AG10803 (cell line): ENCODE measurements at places on chromosomes 16 and 17.

DNA sequence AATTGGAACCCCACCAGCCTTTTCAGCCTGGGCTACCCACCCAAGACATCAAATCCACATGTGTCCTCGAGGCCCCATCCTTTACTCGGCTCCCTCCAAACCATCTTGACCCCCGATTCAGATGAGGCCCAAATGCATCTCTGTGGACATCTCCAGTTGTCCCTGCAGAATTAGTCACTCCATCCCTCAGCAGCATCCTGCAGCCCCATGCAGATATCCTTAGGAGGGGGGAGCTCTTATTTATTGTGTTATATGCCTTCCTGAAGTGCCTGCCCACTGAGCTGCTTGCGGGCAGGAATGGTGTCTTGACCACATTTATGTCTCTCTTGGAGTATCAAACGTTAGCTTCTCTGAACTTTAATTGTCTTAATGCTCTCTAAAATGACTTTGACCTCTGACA is 15.6 kb downstream of the CDK5RAP3 start:
- no peak for DNase-seq

GRCh38 chr17:61464843-61465180 is 12.6 kb downstream of the TBX4 start:
- DNase-seq = no peak

- no peak for DNase-seq
Measured at GRCh38 chr17:38725066-38725465, 5.1 kb upstream of the CISD3 start.

DNA sequence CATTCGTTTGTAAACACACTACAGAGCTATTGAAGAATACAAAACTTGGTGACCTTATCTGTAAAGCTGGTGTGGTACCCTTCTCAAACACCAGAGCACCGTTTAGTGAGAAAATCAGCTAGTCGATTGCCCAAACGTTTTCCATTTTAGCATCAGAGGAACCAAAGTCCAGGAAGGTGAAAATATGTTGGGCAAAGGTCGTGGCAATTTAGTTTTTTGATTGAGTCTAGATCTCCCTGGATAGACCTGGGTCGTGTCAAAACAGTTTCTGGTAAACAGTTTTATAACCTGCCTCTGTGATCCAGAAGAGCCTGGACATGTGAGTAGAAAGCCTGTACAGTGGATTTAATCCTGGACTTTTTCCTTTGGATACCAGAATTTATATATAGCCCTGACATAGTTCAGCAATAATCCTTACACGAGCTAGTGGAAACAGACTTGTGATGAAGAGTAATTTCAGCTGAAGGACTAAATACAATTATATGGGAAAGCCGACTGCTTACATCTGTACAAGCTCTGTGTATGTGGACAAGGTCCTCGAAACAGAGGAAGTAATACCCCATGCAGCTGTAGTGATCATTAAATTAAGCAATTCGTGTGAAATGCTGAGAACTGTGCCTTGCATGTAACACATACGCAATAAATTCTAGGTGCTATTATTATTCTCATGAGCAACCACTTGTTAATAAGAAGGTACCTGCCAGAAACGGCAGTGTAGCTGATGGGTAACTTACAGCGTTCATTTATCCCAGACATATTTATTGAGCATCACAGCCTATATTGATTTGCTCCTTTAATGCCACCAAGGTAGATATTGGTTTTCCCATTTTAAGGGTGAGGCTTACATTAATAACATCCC is 72.5 kb downstream of the MAP2K6 start:
- no peak for DNase-seq

- peak; percentile 86 for DNase-seq
Measured at GRCh38 chr17:71505200-71505599, 615.6 kb upstream of the SOX9 start.

DNA sequence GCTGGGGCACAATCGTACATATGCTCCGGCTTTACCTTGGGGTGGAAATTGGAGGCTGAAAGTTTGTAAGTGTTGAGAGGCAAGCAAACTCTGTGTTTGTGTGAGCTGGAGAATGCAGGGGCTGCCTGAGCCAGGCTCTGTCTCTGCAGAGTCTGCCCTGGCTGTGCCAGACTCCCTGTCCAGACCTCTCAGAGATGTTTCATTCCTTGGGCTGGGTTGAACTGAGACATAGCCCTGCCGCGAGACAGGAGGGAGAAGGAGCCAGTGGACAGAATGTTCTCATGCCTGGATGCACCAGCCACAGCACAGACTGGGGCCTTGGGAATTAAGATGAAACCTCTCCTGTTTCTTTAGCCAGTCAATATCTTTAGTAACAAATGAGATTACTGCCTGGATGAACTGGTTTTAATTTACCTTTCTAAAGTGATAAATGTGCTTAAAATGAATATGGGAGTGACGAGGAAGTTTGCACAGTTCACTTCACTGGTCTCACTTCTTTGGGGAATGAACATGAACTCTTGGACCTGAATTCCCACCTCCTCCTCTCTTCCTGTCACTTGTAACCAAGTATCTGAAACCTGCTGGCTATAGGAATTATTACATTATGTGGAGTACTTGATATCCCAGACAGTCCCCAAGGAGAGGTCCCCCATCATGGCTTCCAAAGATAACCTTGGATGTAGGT is 40.1 kb downstream of the YPEL2 start:
- DNase-seq = peak; percentile 65

DNA sequence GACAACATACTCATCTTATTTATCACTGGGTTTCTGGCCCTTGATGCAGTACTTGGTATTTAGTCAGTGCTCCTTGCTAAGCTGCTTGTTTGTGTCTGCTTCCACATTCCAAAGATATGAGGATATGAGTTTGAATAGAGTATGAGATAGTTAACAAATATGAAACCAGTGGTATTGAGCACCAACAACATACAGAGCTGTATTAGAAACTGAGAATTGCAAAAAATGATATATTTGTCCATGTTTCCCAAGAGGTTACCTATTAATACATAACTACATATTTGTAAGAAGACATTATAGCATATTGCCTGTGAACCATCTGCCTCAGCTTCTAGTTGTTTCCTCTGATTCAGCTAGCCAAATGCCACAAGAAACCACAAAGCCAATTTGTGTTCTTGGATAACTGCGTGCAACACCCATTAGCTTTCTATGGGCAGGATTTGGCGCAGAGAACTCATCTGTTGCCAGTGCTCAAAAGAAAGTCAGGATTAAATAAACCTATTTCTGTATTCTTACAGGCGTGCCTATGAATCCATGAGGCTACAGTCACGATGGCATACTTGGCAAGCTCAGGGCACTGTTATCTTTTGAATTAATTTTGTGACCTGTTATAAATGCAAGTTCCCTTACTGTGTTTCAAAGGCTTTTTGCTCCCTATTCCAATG is 194.4 kb downstream of the MAP2K6 start:
- peak; percentile 99 for DNase-seq

GRCh38 chr17:76265624-76266243 is 586 bp downstream of the UBALD2 start:
- peak; percentile 55 for DNase-seq

GRCh38 chr17:51050291-51051033 is 70.2 kb downstream of the SPAG9 start:
- no peak for DNase-seq

GRCh38 chr16:49049191-49049590 is 232.4 kb downstream of the CBLN1 start:
- no peak for DNase-seq

DNA sequence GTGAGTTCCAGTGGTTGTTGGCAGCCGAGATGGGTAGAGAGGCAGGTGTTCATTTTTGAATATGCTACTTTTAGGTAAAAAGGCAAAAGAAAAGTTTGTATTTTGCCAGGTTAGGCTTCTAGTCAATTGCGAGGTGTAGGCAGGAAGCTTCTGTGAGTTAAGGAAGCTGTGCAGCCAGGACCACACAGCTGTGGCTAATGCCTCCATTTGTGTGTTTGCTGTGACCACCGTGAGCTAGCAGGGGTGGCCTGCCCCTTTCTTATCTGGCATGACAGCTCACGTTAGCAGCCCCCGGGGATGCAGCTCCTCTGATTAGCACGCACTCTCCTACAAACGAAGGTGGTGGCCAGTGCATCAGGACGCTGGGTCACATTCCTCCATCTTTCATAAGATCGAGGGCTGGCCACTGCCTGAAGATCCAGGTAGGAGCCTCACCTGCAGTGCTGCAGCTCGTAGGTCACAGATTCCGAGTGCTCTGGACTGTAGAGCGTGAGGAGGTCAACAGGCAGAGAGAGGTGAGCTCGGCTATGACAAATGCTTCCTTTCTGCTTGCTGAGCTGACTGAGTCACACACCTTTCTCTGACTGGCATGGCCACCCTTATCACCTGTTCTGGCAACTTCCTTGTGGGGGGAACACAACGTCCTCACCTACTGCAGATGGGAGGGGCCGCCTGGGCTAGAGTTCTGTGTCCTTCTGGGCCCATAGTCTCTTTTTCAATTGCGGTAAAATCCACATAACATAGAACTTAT is 244.4 kb downstream of the HS3ST3B1 start:
- no peak for DNase-seq

- no peak for DNase-seq
Measured at GRCh38 chr16:59737274-59737673, 1003.2 kb upstream of the GOT2 start.

DNA sequence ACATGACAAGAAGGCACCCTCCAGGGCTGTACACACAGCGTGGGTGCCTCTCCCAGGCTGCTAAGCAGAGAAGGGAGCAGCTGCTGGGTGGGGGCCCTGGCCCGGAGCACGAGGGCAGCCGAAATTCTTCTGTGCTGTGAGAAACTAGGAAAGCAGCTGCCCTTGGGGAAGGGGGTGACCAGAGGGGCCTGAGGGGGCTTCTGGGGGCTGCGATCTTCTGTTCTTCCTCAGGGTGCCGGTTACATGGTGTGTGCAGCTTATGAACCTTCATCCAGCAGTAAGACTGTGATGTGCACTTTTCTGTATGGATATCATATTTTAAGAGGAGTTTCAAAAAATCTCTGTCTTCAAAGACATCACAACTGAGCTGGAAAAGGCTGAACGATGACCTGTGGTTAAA is 43.2 kb upstream of the METRNL start:
- no peak for DNase-seq

GRCh38 chr16:25066426-25066746 is 45.2 kb upstream of the LCMT1 start:
- DNase-seq = no peak

DNA sequence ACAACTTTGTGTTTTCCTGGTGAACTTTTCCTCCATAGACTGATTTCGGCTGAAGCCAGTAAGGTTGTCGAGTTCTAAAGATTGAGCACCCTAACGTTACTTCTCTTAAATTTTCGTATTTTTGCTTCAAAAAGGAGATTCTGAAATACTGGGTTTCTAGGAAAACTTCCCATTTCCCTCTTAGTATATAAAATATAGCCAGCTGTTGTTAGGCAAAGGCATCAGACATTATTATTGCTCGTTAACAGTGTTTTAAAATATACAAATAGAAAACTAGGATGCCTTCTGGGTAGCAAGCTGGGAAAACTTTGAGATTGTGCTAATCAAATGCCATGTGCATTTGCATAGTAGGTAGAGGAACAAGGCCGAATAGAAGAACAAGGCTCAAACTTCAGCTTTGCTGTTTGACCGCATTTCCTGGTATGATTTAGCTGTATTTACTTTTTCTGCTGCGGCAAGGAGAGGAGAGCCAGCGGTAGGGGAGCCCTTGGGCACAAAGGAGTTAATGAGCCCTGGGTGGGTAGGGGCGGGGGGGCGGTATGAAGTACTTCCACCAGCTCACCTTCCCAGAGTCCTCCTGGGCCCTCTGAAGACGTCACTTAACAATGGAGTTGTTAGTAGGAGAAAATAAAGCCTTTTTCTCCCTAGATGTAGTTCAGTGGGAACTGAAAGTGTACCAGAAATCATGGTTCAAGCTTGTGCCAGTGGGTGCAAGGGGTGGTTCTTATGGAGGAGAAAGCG is 151.9 kb downstream of the MSI2 start:
- DNase-seq = no peak

GRCh38 chr17:57253362-57254065 is 2.8 kb upstream of the MSI2 start:
- DNase-seq = no peak

DNA sequence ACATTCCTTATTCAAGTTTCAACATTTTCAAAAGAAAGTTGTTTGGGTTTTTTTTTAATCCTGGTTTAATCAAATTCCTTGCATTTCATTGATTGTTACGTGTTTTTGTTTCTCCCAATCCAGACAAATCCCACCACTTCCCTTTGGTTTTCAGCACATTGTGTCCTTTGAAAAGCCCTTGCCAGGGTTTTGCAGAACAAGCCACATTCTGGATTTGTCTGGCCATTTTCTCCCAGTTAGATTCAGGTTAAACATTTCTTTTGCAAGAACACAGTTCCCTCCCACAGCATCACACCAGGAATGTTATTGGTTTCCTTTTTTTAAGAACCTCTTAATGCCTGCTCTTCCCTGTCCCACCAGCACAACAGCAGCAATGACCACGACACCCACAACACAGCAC is 278.0 kb upstream of the SALL1 start:
- peak; percentile 8 for DNase-seq

DNA sequence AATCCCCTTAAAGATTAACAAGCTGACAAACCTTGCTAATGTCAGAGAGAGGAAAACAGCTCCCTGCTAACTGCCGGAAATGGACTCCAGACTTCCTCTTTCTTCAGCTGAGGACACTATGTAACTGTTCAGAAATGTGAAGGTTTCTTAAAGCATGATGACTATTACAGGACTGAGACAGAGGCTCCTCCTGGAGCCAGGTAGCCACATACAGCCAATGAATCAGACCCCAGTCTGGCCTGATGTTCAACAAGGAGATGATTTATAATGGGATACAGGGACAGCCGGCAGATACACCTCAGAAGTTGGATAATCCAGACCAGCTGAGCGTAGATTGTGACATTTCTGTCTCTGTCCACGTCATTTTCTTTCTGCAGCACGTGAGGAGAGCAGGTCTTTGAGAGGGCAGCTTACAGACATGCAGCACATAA is 216.2 kb downstream of the HS3ST3A1 start:
- peak; percentile 51 for DNase-seq

GRCh38 chr16:28308794-28309584 is 16.7 kb downstream of the SBK1 start:
- no peak for DNase-seq

- no peak for DNase-seq
Measured at GRCh38 chr17:75473246-75473645, 16.8 kb downstream of the TMEM94 start.

- DNase-seq = no peak
Measured at GRCh38 chr16:23856251-23856709, 20.5 kb downstream of the PRKCB start.

- DNase-seq = no peak
Measured at GRCh38 chr17:81537343-81537855, 9.2 kb downstream of the FSCN2 start.

DNA sequence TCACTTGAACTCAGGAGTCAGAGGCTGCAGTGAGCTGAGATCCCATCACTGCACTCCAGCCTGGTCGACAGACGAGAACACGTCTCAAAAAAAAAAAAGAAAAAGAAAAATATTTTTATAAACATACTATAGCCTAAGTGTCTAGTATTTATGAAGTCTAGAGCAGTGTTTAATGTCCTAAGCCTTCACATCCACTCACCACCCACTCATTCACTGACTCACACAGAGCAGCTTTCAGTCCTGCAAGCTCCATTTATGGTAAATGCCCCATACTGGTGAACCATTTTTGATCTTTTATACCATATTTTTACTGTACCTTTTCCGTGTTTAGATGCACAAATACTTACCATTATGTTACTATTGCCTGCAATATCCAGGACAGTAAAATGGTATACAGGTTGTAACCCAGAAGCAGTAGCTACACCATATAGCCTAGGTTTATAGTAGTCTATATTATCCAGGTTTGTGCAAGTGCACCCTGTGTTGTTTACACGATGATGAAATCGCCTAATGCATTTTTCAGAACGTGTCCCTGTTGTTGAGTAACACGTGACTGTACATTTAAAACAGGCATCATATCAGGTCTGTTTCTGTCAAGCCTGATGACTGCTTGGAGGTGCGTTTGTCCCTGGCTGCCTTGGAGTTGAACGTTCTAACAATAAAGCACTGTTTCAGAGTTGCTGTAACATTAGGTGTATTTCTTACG is 10.1 kb downstream of the NUDT7 start:
- peak; percentile 14 for DNase-seq
